Stimulated activated CD4-positive, alpha-beta T cell treated with anti-CD3 and anti-CD28 coated beads, TNF-alpha, amount 100 ng/mL, for 1 hour (primary cell): ENCODE measurements at places on chromosomes 6 and 20.

- DNase-seq: no peak
Observed at GRCh38 chr6:37056439-37057127, 51.1 kb downstream of the FGD2 start.

DNA sequence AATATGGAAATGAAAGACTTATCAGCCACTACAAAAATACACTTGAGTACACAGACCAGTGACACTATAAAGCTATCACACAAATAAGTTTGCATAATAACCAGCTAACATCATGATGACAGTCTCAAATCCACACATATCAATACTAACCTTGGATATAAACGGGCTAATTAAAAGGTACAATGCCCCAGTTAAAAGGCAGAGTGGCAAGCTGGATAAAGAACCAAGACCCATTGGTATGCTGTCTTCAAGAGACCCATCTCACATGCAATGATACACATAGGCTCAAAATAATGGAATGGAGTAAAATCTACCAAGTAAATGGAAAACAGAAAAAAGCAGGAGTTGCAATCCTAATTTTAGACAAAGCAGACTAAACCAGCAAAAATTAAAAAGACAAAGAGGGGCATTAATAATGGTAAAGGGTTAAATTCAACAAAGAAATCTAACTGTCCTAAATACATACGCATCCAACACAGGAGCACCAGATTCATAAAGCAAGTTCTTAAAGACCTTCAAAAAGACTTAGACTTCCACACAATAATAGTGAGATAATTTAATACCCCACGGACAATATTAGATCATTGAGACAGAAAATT, 163.3 kb downstream of the CD24 start:
- DNase-seq: no peak

DNA sequence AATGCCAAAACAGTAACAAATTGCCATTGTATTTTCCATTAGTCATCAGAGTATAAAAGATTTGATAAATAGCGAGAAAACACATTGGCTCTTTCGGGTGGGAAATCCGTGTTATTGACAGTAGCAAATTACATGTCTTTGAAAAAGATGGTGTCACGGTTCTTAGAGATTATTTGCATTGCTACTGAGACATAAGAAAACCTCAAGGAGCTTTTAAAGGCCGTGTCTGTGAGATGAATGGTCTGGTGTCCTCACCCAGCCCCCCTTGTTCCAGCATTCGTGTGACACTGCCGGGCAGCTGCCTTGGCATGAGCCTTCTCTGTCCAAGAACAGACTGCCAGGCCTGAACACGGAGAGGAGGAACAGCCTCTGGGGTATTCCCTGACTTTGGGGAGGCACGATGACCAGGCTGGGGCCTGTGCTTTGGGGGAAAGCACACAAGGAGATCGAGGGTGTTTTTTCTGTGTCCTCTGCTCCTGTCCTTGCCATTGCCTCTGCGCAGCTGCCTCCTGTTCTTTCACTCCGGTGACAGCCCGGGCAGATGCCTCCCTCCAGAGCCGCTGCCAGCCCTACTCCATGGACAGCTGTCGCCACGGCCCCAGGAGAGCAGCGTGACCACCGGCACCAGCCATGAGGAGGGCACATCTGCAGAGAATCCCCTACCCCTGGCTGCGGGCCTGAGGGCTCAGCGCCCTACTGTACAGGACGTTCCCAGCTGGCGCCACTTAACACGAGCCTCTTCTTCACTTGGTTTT, 167.7 kb upstream of the CDYL start:
- DNase-seq: no peak

DNA sequence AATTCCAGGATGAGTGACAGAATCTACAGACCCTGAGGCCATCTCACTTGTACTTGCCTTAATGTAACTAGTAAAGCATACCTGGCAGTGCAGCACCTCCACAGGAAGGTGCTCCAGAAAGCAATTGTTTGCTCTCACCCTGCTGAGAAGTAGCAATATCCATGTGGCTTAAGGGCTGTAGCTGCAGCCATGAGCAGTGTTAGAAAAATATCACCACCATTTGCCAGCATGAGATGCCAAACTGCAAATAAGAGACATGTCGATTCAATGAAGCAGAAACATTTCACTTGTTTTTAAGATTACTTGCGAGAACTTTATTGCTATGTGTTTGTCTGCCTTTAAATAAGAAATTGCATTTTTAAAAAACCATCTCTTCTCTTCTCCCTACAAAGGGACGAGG, 151.5 kb downstream of the PRL start:
- no peak for DNase-seq

DNA sequence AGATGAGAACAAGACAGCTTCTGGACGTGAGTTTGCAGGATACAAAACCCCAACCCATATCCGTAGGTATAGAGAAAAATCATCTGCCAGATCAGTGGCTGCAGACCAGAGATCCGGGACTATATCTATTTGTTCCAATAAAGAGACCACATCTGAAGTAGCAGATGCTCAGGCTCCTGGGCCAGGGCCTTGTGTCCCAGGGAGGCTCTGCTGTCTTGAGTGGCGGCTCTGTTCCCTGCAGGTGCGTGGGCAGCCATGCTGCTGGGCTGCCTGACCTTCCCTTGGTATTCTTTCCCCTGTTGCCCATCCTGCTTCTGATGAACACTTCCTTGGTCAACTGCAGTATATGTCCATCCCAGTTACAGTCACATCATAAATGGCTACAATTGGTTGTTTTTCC, 34.9 kb downstream of the ERMARD start:
- DNase-seq: no peak

GRCh38 chr6:134589512-134589911, 271.6 kb upstream of the SGK1 start:
- DNase-seq: no peak

- peak; percentile 64 for DNase-seq
Observed at GRCh38 chr6:137823826-137824555, 43.1 kb upstream of the TNFAIP3 start.

GRCh38 chr20:47606414-47606982, 104.8 kb downstream of the NCOA3 start:
- DNase-seq: no peak

GRCh38 chr20:44209686-44210405, 725 bp downstream of the OSER1 start:
- no peak for DNase-seq
